CD4-positive, alpha-beta T cell treated with Interleukin-12 subunit alpha and Interleukin-12 subunit beta, for 1 hour (primary cell): ENCODE measurements at places on chromosomes 11 and 22.

- no peak for DNase-seq
These were observed 2.1 kb downstream of the GAL start for GRCh38 chr11:68686486-68686885.

- DNase-seq = no peak
These were observed 4.1 kb upstream of the SLC37A4 start for GRCh38 chr11:119034813-119035212.

- no peak for DNase-seq
These were observed 52.6 kb downstream of the TCF20 start for GRCh38 chr22:42217752-42218280.

- DNase-seq = no peak
These were observed 18.1 kb upstream of the PPP6R3 start for GRCh38 chr11:68442433-68442832.

- no peak for DNase-seq
These were observed 9.0 kb upstream of the ATG16L2 start for GRCh38 chr11:72805216-72805615.

DNA sequence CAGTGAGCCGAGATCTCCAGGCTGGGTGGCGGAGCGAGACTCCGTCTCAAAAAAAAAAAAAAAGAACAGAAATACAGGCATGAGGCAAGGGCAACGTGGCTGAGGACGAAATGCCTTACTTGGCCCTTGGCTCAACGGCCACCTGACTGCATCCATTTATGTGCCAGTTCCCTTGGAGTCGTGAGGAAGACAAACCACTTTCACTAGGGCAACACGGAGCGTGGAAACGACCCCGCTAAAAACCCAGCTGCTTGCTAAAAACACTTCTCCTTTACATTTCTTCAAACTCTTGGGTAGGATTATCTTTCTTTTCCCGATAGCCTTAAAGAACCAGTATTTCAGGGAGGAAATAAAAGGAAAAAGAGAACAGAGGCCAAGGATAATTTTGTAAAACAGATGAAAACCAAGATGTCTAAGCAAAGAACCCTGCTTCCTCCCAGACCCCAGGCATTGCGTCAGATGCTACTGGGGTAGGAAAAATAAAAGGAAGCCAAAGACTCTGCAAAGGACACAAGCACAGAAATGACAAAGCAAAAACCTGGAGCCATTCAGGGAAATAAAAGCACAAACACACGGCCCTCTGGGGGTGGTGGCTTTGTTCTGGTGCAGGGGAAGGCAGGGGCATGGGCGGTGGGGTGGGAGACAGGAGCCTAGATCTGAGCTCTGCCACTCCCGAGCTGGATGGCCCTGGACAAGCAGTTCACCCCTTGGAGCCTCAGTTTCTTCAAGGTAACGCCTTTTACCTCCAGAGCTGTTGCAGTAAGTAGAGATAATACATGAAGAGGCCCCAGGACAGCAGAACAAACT is 37.0 kb downstream of the PC start:
- no peak for DNase-seq

GRCh38 chr11:12013781-12014180 is 5.4 kb upstream of the DKK3 start:
- no peak for DNase-seq

GRCh38 chr11:123183391-123184099 is 11.5 kb downstream of the CLMP start:
- DNase-seq = no peak

DNA sequence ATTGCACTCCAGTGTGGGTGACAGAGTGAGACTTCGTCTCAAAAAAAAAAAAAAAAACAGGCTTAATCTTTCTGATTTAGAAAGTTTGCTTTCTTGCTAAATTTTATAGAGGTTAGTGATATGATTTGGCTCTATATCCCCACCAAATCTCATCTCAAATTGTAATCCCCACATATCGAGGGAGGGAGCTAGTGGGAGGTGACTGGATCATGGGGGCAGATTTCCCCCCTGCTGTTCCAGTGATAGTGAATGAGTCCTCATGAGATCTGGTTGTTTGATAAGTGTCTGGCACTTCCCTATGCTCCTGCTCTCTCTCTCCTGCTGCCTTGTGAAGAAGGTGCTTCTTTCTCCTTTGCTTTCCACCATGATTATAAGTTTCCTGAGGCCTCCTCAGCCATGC is 90.9 kb downstream of the OSBP2 start:
- no peak for DNase-seq

GRCh38 chr11:45157247-45158209 is 11.1 kb downstream of the PRDM11 start:
- no peak for DNase-seq

GRCh38 chr11:36377759-36378564 is 81.9 kb downstream of the PRR5L start:
- no peak for DNase-seq

DNA sequence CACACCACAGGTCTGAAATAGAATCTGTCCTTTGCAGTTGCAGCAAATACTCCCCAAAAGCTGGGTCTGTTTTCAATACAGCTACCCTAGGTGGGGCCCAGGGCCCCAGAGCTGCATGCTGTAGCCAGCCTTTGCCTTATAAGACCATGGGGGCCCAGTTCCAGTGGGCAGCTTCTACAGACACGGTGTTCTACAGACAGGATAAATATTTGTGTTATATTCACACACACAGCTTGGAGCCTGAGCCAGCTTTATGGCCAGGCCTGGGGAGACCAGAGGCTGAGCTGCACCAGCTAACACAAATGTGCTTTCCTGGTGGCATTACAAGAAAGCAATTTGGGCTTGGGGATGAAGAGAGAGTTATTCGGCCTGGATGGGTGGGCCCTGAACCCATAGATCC is 151.8 kb upstream of the NCAM1 start:
- DNase-seq = no peak

- DNase-seq = no peak
These were observed 46.0 kb downstream of the SC5D start for GRCh38 chr11:121338536-121338935.

- DNase-seq = no peak
These were observed 1.8 kb upstream of the OR2D2 start for GRCh38 chr11:6894097-6894496.

- DNase-seq = no peak
These were observed 153.6 kb downstream of the MAML2 start for GRCh38 chr11:96189351-96189750.

DNA sequence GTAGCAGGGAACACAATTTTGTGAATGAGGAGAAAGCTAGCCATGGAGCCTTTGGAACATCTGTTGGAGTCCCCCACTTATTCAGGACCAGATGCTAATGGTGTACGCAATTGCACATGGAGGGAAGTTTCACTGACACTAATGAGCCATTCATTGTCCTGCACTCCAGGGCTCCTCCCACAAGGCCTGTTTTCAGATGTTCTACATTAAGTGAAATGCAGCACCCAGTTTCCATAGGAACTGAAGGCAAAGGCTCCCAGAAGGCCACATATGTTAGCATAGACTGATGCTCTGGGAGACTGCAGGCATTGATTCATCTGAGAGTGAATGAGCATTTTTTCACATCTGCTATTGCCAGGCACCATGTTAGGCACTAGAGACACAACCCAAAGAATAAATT is 399.5 kb downstream of the ETS1 start:
- no peak for DNase-seq

- DNase-seq = no peak
These were observed 26.8 kb upstream of the PPP2R1B start for GRCh38 chr11:111792955-111793500.

DNA sequence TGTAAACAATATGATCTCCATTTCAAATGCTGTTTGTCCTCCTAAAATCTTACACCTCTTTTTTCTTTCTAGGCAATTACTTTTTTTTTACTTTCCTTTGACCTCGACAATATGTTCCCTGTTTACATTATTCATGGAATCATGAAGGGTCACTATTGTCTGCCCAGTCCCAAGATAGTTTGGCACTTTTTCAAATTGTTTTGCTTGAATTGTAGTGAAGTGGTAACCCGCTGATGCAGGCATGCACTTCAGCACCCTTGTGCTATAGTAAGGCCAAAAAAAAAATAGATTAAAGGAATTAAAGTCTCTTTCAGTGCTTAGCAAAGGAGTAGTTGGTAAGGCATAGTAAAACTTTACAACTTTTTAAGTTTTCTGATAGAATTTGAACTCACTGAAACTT is 90.9 kb downstream of the PAX6 start:
- DNase-seq = no peak

DNA sequence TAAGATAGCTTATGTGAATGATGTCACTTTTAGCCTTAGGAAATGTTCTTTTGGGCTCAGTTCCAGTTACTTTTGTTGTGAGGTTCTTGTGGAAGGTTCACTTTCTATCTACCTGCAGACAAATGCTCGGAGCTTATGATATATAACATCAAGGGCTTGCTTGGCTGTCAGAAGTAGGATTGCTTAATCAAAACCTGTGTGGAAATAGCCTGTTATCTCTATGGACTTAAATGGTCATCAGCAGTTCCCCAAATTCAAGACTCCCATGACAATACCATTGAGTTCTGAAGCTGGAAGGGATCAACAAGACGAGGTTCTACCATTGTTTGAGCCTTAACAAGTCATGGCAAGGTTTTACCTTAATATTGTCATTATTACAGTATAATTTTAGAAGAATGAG is 43.8 kb downstream of the FLI1 start:
- no peak for DNase-seq

DNA sequence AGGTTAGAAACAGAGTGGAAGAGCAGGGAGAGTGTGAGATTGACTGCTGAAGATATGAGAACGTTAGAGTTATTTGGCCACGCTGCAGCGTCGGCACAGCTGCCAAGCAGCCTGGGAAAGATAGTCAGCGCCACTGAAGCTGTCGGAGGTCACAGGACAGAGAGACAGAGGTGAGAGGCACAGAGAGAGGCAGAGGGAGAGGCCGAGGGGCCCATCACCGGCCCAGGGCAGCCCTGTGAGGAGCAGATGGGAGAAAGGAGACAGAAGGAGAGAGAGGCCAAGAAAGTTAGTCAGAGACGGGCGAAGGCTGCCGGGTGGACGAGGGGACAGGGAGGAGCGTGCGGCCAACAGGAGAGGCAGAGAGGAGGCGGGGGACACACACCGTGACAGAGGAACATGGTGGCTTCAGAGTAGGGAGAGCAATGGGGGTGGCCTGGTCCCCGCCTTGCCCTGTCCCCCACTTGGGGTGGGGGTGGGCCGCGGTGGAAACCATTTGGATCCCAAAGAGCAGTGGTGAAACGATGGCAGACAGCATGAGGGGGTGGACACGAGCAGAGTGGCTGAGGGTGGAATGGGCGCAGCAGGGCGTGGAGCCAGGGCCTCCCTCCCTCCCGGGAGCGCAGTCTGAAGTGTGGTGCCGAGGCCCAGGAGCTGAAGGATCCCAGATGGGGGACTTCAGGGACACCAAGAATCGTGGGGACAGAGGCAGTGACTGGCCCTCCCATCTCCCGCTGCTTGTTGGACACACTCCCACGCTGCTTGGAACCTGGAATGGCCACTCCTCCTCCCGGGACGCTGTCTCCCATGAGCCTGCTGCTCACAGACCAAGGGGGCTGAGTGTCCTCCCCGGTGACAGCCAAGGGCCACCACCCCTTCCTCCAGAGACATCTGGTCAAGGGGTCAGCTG is 26.6 kb downstream of the LRRC10B start:
- no peak for DNase-seq

- DNase-seq = no peak
These were observed 39.5 kb upstream of the GCAT start for GRCh38 chr22:37768273-37768672.

DNA sequence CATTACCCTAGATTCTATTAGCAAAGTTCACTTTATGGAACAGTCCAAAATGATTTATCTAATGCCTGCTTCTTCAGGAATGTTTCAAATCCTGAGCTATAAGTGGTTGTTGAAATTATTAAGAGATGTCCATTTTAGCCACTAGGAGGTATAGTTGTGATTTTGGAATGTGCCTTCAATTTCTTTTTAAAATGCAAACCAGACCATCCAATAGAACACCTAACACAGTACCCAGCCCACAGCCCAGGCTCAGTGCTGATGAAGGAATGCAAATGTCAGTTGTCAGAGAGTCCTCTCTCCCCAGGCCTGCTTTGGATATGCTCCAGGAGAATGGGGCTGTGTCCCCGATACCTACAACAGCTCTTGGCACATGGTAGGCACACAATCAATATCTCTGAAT is 85.8 kb upstream of the E2F8 start:
- no peak for DNase-seq

DNA sequence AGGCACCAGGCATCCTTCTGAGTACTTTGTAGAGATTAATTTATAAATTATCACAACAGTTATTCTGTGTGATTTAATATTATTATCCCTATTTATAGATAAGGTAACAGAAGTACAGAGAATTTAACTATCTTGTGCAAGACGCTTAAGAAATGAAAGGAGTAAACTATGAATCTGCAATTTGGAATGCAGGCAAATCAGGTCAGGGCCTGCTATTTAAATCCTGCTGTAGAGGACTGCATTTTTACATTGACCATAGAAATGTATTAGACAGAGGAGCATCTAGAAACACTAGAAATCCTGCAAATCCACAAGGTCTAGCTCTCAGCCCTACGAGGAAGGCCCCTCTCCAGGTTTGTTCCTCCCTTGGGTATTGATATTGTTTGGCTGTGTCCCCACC is 336.2 kb downstream of the ETS1 start:
- DNase-seq = no peak

- DNase-seq = no peak
These were observed 47.6 kb upstream of the PARVA start for GRCh38 chr11:12329797-12330196.

DNA sequence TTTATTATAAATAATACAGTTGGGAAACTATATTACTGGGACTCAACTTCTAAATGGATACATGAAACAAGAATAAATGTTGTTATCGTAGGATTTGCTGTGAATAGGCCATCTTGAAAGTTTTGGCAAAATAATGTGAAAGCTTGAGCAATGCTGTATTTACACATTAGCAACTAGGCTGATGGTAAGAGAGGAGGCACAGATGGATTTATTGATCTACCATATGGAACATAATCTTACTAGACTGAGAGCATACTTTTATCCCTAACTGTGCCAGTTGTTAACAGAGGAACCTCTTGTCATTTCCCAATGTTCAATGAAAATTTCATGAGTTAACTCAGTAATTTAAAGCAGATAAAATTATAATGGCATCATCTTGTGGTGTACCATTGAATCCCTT is 22.8 kb downstream of the APIP start:
- no peak for DNase-seq
